ENCODE measurements at places on chromosomes 3 and 15. TPM values are rescaled to one million over a fixed set of nuclear protein-coding genes. Genes with fewer than 3 reads are reported as not detected.

The SLC12A1 gene
- total RNA-seq, result 0.44 TPM

The TEX55 gene
- total RNA-seq, result 0.44 TPM

The TPRA1 gene
- total RNA-seq, result 16.2 TPM

The CSNK1G1 gene
- 30.3 TPM for total RNA-seq

The GLDN gene
- total RNA-seq, result 17.0 TPM

The SPATA16 gene
- total RNA-seq, result 0.11 TPM

The PLSCR2 gene
- total RNA-seq, result not detected

The HDC gene
- total RNA-seq, result 0.55 TPM

The SLC27A2 gene
- total RNA-seq, result not detected

The ANKRD34C gene
- 0.14 TPM for total RNA-seq

The CMTM7 gene
- total RNA-seq, result 3.8 TPM

The LRTM1 gene
- total RNA-seq, result not detected

The UMPS gene
- 12.6 TPM for total RNA-seq

The SLC28A1 gene
- total RNA-seq, result not detected

The RBPMS2 gene
- total RNA-seq, result 0.22 TPM

The SPTBN5 gene
- total RNA-seq, result 1.5 TPM

The CHSY1 gene
- 14.3 TPM for total RNA-seq

The NAALADL2 gene
- 4.3 TPM for total RNA-seq

The H1-8 gene
- total RNA-seq, result not detected

The IDH3A gene
- 38.4 TPM for total RNA-seq

The SLC24A5 gene
- total RNA-seq, result 1.4 TPM

The CP gene
- 2.1 TPM for total RNA-seq

The MRPL3 gene
- total RNA-seq, result 161 TPM

The KCNMB2 gene
- 1.3 TPM for total RNA-seq

The MITF gene
- 9.5 TPM for total RNA-seq

The MINDY4B gene
- total RNA-seq, result 0.66 TPM

The NPAP1 gene
- total RNA-seq, result 0.13 TPM

The FAM219B gene
- 35.4 TPM for total RNA-seq

The SH2D7 gene
- not detected for total RNA-seq

The IMPDH2 gene
- total RNA-seq, result 365 TPM

The TRIM42 gene
- not detected for total RNA-seq

The ITGA11 gene
- 0.70 TPM for total RNA-seq

The APOD gene
- total RNA-seq, result 8.8 TPM

The GP9 gene
- not detected for total RNA-seq

The AADACL2 gene
- not detected for total RNA-seq

The ATP13A5 gene
- total RNA-seq, result 0.66 TPM

The ZPLD1 gene
- 0.16 TPM for total RNA-seq

The ACTRT3 gene
- not detected for total RNA-seq

The ANKRD63 gene
- total RNA-seq, result not detected

The RTP4 gene
- total RNA-seq, result not detected

The CCDC13 gene
- 1.0 TPM for total RNA-seq

The NKTR gene
- total RNA-seq, result 54.1 TPM

The CEP152 gene
- total RNA-seq, result 1.7 TPM

The GNAT1 gene
- not detected for total RNA-seq

The PCNP gene
- total RNA-seq, result 87.3 TPM

Data from motor neuron (in vitro differentiated cells).